ENCODE measurements at places on chromosomes 1 and 21. TPM values are rescaled to one million over a fixed set of nuclear protein-coding genes. Genes with fewer than 3 reads are reported as not detected.

GRCh38 chr1:21882721-21883415, 54.2 kb downstream of the HSPG2 start:
- no peak for DNase-seq

DNA sequence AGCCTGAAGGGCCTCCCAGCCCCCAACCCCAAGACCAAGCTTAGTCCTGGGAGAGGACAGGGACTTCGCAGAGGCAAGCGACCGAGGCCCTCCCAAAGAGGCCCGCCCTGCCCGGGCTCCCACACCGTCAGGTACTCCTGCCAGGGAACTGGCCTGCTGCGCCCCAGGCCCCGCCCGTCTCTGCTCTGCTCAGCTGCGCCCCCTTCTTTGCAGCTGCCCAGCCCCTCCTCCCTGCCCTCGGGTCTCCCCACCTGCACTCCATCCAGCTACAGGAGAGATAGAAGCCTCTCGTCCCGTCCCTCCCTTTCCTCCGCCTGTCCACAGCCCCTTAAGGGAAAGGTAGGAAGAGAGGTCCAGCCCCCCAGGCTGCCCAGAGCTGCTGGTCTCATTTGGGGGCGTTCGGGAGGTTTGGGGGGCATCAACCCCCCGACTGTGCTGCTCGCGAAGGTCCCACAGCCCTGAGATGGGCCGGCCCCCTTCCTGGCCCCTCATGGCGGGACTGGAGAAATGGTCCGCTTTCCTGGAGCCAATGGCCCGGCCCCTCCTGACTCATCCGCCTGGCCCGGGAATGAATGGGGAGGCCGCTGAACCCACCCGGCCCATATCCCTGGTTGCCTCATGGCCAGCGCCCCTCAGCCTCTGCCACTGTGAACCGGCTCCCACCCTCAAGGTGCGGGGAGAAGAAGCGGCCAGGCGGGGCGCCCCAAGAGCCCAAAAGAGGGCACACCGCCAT, 21.9 kb upstream of the ARF1 start:
- DNase-seq: no peak

- peak; percentile 16 for DNase-seq
Observed at GRCh38 chr1:154213274-154213673, 7.1 kb upstream of the CFAP141 start.

RIIAD1 gene
- polyA plus RNA-seq: not detected

GRCh38 chr1:157034137-157034800, 11.3 kb downstream of the ARHGEF11 start:
- no peak for DNase-seq

FAM43B gene
- polyA plus RNA-seq: not detected
